Cerebellum (tissue), 4 donors: ENCODE measurements at places on chromosomes 3 and 15.

- DNase-seq: no peak
Measured at GRCh38 chr15:70954733-70955132, 62.1 kb downstream of the LRRC49 start.

DNA sequence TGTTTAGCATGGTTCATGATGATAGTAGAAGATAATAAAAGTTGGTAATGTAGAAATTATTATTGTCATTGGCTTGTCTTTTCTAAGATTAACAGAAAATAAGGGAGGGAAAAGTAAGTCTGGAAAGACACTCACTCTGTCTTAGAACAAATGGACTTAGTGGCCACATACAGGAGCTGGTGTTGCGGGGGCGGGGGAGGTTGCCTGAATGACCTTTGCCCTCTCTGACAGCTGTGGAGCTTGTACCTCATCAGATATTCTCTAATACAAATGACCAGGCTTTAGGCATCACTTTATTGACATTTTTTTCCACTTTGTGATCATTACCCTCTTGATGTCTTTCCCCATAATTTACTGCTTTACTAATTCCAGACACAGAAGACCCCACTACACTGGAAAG lies 5.9 kb downstream of the TAGLN3 start:
- DNase-seq: no peak

DNA sequence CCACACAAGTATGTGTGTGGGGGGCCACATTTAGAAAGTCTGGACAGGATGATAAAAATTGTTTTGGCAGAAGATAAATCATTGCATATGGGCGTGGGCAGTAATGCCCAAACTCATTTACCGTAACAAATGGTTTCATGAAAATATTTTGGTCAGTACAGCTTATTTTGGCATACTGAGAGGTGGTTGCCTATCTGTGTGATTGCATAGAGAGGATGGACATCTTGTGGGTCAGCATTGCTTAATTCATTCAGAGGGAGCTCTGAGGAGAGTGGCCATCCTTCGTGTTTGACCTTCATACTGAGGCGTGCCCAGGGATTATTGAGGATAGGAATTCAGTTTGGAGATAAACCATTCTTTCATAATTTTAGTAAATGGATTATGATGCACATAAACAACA lies 162.5 kb downstream of the GAP43 start:
- DNase-seq: no peak

GRCh38 chr3:20319551-20319950 lies 133.5 kb upstream of the SGO1 start:
- DNase-seq: no peak

GRCh38 chr3:130761730-130762311 lies 15.2 kb upstream of the PIK3R4 start:
- no peak for DNase-seq
